Hematopoietic multipotent progenitor cell (in vitro differentiated cells): ENCODE measurements at places on chromosomes 5 and 9.

- no peak for DNase-seq
These were observed 1162.9 kb upstream of the WWC1 start for GRCh38 chr5:167128581-167128980.

DNA sequence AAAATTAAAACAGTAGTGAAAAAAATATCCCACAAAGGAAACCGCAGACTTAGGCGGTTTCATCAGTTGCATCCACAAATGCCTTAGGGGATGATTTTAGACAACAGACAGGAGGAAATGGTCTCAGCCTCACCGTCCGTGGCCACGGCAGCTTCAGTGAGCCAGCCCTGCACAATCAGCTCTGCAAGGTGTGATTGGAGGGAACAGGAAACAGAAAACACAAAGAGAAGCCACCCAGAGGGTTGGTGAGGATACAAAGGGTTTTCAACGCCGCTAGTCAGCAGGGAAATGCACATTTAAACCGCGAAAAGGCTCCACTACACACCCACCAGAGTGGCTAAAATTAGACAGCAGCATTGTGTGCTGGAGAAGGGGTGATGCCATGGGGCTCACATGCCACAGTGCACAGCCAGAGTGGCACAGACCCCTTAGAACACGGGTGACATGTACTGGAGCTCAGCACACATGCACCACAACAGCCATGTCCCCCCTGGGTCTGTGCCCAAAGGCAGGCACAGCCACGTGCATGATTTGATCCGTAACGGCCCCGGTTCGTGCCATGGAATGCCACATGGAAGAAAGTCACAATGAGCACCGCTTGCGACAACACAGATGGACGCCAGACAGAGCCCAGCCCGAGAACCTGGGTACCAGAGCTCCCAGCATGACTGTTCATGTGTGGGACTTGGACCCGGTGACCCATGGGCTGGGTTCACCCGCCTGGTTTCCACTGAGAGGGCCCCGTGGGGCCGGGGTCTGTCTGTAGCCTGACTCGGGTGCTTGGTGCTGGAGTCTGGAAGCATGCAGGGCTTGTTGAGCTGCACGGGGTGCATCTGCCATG, 18.3 kb upstream of the TERT start:
- no peak for DNase-seq

DNA sequence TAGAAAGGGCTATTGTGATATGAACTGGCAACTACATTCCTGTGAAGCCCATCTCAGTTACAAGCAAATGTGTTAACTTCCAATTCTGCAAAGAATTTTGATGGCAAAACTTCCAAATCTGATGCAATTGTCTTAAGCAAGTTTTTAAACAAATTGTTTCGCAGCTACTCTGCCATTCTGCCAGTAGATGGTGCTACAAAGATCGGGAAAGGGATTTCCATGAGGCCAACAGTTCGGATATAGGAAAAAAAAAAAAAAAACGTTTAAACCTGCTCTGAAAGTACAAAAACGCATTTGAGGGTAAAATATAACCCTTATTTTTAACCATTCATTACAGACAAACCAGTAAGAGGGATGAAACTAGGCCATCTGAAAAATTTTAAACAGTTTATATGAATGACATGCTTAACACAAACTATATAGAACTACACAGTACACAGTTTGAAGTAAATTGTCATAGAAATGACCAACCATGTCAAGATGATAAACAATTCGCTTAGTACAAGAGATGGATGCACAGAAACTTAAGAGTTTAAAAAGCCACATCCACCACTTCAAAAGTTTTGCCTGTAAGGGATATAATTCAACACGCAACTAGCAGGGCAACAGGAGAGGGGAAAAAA, 2.2 kb downstream of the HNRNPA0 start:
- DNase-seq: no peak

DNA sequence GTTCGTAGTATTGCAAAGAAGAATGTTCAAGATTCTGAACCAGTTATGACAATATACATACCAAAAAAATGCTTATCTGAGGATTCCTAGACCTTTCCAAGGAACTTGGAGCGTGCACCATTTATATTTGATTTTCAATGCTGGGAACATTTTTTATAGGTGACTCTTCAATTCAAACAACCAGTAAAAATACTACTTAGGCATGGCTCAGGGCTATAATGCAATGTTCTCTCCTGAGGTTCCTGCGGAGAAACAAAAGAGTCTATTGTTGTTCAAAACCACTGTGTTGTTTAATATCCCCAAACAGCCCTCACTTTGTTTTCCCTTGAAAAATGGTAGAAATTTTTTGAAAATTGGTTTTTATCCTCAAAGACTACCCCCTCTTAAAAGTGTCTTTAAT, 335.7 kb upstream of the IZUMO3 start:
- DNase-seq: no peak

- DNase-seq: no peak
These were observed 1816.1 kb upstream of the C9orf72 start for GRCh38 chr9:29389421-29389820.

DNA sequence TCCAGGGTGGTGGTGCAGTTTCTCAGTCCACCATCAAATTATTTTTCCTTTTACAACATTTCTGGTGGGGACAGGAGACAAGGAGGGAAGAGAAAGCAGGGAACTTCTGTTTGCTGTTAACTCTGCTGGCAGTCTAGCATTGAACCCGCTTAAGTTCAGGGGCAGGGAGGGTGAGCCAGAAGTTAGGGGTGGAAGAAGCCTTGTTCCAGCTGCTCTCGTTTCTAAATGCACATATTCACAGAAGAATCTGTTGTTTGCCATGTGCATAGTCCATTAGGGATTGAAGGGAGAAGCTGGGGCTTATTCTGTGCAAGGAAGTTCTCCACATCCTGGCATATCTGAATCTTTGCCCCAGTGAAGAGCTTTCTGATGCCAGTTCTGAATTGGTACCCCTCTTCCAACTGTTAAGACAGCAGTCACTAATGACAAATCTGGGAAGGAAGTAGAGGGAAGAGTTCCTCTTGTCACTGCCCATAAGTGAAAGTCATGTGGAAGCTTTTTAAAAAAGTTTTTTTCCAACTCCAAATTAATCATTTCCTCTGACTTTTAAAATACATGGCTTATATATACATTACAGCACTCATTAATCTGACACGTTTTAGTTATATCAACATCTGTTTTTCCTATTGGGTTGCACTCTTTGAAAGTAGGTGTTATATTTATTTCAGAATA, 32.6 kb upstream of the ACOT12 start:
- DNase-seq: no peak

- no peak for DNase-seq
These were observed 663.4 kb downstream of the PTPRD start for GRCh38 chr9:9949368-9949767.

- DNase-seq: no peak
These were observed 1.3 kb downstream of the ACER2 start for GRCh38 chr9:19410195-19410503.

DNA sequence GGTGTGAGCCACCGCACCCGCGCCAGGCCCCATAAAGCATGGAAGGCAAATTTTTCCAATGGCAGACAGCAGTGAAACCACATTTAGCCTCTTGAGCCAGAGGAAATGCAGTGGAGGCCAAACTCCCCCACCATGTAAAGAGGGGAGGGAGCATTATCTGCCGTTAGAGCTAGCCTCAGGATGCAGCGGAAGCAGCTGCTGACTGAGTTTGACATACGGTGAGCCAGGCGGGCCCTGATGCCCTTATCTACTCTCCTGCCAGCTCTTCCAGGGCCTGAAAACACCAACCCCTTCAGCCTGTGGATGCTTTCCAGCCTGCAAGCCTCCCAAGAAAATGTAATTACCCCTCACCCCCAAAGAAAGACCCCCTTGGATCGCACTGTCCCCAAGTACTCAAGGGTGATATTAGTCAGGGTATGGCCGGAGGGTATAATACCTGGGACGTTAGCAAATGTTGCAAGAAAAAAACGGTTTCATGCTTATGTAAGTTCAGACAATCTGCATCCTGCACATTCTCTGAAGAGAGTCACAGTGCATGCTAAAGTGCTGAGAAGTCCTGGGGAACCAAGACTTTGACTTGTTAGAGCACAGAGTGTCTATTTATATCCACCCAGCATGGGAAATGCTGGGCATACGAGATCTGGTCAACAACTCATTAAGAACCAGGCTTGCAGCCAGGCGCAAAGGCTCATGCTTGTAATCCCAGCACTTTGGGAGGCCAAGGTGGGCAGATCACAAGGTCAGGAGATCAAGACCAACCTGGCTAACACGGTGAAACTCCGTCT, 11.3 kb upstream of the GGTA1 start:
- DNase-seq: peak; percentile 90

- DNase-seq: no peak
These were observed 61.0 kb downstream of the IPPK start for GRCh38 chr9:92608909-92609445.

DNA sequence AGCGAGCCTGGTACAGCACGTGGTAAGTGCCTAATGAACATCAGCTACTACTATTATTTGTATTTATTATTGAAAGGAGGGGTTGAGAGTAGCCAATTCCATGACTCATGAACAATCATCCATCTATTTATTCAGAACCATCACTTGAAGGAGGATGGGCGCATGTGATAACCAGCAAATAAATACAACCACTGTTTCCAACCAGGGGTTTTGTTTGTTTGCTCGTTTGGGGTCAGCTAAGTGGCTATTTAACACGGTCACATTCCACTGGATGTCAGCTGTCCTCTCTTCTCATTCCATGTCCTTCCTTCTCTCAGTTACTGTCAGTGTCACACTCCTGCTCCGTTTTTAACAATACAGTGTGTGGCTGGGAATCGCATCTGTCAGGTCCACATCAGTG, 8.6 kb downstream of the RAPGEF1 start:
- no peak for DNase-seq

- no peak for DNase-seq
These were observed 30.0 kb downstream of the GFPT2 start for GRCh38 chr5:180323160-180323559.

DNA sequence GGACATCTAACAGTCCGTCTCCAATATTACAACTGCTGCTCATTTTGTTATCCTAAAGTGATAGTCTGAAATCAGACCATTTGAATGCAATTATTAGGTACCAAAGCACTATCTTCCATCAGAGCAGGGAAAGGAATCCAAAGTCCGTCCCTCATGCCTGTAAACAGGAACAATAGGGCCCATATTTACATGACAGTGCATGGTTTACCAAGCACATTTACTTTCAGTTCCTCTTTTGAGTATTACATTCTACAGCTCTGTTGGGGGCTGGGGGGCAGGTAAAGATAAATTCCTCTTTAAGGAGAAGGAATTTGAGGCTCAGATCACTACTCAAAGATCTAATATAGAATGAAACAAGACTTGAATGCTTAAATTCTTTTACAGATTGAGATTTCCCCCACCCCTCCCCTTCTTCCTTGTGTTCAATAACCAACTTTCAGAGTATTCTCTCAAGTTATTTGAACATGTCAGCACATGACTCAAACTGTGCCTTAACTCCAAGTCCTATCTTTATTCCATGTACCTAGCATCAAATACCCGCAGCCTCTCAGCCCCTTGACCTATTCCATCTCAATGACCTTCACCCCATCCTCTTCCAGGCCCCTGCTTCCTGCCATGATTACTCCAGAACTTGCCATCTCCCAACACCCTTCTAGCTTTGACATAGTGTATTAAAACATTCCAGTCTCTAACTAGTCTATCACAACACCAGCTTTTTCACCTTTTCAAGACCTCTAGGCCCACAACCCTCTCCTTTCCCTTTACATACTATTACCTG, 71.0 kb downstream of the BRINP1 start:
- no peak for DNase-seq

GRCh38 chr9:130467316-130467715, 22.6 kb downstream of the ASS1 start:
- DNase-seq: no peak

DNA sequence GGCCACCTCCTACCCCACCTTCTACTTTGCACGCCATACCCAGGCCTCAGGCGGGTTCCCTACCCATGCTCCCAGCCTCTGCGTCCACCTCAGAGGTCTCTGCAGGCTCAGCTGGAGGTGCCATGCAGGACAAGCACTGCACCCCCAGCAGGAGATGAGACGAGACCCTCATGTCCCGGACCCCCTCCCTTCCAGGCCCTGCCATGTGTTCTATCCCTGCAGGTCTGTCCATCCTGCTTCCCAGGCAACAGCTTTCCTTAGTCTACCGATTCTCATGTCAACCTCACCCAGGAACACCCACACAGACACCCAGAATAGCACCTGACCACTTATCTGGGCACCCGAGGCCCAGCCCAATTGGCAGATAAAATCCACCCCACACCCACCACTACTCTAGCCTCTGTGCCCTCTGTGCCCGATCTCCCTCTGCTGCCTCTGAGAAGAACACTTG, 52.1 kb downstream of the SEMA4D start:
- DNase-seq: no peak

DNA sequence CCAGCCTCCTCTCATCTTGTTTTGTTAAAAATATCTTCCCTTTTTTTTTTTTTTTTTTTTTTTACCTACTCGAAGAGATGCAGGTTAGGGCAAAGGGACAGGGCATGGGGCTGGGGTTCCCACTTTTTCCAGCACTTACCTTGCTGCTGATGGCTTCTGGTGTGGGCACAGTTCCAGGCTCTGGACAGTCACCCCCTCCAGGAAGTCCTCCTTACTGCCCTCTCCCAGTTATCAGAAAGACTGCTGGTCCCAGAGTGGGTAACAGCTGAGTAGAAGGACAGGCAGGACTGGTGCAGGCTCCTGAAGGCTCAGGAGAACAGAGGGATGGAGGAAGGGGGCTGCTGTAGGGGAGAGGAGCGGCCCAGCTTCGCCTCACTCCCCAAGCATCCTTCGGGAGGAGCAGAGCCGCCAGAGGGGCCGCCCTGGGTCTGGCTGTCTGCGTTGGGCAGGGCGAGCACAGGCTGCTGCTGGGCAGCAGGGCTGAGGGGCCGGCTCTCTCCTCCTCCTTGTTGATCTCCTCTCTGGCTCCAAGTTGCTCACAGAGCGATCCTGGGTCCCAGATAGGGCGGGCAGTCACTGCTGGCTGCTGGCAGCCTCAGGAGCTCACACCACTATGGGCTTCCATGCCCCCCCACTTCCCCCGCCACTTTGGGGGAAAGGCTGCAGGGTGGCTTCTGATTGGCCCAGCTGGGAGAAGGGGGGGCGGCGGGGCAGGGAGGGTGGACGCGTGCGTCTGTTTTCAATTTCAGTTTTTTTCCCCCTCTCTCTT, at the start of gene PDGFRB:
Gene PDGFRB, minus strand, starts transcription at position 588 of the 769 bp plus-strand sequence. CDS start 18,798 bp downstream, outside the sequence.
- peak; percentile 59 for DNase-seq

GRCh38 chr9:127165116-127165515, 42.7 kb upstream of the ANGPTL2 start:
- DNase-seq: no peak

GRCh38 chr9:121596515-121596914, 54.9 kb upstream of the DAB2IP start:
- DNase-seq: no peak

- DNase-seq: no peak
These were observed 416.9 kb downstream of the MRPS30 start for GRCh38 chr5:45225571-45226031.

DNA sequence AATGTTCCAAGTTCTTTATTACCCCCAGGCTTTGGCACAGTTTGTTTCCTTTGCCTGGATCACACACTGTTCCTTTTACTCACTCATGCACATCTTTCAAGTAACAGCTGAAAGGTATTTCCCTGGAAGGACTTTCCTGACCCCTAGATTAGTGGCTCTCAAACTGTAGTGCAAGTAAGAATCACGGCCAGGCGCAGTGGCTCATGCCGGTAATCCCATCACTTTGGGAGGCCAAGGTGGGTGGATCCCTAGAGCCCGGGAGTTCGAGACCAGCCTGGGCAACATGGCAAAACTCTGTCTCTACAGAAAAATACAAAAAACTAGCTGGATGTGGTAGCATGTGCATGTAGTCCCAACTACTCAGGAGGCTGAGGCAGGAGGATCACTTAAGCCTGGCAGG, 19.1 kb upstream of the DELE1 start:
- DNase-seq: no peak
